ENCODE measurements at places on chromosomes 13 and 19.

DNA sequence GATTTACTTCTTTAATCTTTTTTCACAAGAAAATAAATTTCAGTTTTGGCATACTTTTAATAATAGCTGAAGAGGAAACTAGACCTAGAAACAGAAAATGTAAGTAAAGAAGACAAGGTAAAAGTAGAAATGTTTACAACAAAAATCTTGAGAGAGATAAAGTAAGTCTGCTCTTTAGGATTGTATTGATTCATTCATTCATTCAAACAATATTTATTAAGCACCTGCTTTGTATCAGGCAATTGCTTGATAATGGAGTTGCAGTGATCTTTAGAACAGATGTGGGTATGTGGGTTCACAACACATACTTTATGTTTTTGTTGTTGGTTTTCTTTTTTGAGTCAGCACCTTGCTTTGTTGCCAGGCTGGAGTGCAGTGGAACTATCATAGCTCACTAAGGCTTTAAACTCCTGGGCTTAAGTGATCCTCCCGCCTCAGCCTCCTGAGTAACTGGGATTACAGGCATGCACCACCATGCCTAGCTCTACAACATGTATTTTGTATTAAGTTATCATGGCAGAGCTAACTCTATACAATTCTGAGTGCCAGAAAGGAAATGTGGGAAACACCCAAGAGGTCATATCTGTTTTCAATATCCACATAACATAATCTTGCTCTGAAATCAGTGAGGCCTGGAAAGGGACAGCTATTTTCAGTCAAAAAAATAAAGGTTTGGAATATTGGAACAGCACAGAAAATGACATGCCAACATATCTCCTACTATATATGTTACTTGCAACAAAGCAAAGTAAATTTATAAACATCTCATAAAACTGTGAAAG, 8.8 kb upstream of the SPART start:
- no peak for DNase-seq

GRCh38 chr13:98175823-98176222, 1.2 kb downstream of the RNF113B start:
- no peak for DNase-seq

GRCh38 chr13:113665597-113666328, 1.3 kb upstream of the GRK1 start:
- no peak for DNase-seq

- DNase-seq, result peak; percentile 67
Measured at GRCh38 chr13:20442798-20443381, 82.8 kb downstream of the CRYL1 start.

GRCh38 chr13:25046274-25046984, 49.5 kb upstream of the PABPC3 start:
- peak; percentile 36 for DNase-seq

DNA sequence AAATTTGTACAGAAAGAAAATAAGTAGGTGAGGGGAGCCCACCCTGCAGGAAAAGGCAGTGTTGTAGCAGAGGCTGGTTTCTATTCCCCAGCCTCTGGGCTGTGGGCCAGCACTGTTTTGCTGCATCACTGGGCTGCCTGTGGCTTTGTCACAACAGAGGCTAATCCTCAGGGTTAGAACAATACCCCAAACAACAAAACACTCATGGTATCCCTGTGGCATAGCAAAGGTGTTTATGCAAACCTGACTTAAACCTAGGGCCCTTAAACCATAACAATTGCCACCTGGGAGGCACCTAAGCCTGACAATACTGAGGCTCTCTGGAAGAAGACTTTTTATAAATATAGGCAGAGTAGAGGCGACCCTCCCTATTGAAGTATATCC, 314.7 kb downstream of the OLFM4 start:
- no peak for DNase-seq

- no peak for DNase-seq
Measured at GRCh38 chr13:77522444-77522843, 13.1 kb upstream of the SCEL start.

DNA sequence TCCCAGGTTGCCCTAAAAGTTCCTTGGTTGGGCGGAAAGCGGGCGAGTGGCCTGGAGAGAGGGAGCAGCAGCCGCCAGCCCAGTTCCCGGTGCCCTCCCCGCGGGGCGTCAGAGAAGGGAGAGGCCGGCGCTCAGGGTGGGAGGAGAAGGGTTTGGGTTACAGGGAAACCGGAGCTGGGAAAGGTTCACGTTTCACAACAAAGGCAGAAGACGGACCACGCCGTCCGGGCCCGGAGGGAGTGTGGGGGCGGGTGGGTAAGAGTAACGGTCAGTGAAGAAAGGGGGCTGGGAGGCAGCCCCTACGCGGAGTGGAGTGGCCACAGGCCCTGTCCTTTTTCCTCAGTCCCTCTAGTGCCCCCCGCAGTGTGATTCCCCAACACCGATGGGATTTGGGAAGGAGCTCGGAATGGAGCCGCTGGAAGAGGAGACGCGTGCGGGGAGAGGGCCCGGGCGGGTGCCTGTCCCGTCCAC, 1.6 kb downstream of the SIX5 start:
- DNase-seq, result peak; percentile 96

DNA sequence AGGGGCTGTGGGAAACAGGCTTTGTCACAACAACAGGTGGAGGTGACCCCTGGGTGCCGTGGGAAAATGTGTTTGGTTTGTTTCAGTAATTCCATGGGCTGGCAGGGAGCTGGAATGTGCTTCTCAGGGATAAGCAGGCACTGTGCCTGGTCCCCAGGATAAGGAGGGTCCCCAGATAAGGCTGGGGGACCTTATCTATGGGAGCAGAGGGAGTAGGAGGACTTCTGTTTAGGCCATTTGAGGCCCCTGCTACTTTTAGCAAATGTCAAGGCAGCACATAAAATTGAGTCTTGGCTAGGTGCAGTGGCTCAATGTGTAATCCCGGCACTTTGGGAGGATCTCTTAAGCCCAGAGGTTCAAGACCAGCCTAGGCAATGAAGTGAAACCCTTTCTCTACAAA, 59.5 kb downstream of the KCNC3 start:
- peak; percentile 21 for DNase-seq

DNA sequence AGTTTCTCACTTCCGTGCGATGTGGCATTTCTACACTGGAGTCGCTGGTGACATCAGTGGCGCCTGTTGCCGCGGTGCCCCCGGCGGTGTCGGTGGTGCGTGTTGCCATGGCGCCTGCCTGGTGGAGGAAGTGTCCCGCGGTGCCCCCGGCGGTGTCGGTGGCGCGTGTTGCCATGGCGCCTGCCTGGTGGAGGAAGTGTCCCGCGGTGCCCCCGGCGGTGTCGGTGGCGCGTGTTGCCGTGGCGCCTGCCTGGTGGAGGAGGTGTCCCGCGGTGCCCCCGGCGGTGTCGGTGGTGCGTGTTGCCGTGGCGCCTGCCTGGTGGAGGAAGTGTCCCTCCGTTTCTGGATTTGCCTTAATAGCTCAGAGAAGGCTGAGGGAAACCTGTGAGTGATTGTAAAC, 127.6 kb downstream of the KDM4B start:
- no peak for DNase-seq

GRCh38 chr13:100125946-100126345, 37.1 kb downstream of the PCCA start:
- DNase-seq, result no peak

- no peak for DNase-seq
Measured at GRCh38 chr13:101982903-101983302, 418.9 kb downstream of the FGF14 start.

GRCh38 chr13:27979001-27979643, 9.4 kb downstream of the URAD start:
- DNase-seq, result no peak

DNA sequence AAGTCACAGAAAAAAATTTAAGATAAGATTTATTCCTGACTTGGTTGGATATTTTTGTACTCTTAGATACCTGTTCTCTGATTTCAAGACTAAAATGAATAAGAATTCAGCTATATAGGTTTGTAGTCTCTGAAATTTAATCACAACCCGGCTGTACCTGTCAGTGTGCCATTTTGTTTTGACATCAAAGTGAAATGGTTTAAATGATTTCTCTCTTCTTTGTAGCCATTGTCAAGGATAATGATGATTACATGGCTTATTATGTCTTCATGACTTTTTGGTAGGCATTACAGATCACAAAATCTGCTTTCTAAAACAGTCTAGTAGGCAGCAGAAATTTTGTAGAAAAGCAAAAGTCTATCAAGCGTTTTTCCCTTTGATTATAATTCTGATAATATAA, 72.5 kb downstream of the PCDH17 start:
- no peak for DNase-seq

DNA sequence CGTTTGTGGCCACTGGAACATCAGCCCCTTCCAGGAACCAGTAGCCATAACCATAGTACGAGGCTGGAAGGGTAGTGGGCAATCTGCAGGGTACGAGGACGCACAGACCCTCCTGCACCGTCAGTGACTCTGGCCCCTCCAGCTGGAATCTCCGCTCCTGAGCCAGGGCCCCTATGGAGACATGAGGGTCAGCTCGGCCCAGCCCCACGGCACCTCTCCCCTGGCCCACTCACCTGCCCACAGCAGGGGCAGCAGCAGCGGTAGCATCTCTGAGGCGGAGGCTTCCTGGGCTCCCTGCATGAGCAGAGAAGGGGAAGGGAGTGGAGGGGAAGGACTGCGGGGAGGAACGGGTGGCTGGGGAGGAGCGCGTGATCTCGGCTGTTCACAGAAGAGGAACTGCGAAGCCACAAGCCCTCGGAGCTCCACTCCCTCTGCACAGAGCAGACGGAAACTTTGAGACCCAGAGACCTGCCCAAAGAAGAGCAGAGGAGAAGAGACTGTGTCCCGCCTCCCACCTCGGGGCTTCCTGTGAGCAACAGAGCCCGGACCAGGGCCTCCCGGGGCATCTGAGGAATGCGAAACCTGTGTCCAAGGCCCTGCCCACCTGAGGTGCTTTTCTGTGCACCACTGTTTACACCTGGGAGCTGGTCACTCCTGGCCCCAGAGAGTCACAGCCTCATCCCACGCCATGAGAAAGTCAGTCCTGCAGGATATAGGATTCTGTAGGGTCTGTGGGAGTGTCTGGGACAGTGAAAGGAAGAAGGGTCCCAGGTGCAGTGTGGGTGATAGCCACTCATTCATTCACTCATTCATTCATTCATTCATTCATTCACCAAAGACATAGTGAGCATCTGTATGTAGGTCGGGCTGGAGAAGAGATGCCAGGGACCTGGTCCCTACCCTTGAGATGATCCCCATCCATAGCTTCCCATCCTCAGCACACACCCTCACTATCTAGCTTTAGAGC, at the start of gene SIGLEC6:
Gene SIGLEC6, minus strand, starts transcription at position 322 of the 967 bp plus-strand sequence. Its CDS starts 22 bp downstream, at position 300.
- DNase-seq, result peak; percentile 78

DNA sequence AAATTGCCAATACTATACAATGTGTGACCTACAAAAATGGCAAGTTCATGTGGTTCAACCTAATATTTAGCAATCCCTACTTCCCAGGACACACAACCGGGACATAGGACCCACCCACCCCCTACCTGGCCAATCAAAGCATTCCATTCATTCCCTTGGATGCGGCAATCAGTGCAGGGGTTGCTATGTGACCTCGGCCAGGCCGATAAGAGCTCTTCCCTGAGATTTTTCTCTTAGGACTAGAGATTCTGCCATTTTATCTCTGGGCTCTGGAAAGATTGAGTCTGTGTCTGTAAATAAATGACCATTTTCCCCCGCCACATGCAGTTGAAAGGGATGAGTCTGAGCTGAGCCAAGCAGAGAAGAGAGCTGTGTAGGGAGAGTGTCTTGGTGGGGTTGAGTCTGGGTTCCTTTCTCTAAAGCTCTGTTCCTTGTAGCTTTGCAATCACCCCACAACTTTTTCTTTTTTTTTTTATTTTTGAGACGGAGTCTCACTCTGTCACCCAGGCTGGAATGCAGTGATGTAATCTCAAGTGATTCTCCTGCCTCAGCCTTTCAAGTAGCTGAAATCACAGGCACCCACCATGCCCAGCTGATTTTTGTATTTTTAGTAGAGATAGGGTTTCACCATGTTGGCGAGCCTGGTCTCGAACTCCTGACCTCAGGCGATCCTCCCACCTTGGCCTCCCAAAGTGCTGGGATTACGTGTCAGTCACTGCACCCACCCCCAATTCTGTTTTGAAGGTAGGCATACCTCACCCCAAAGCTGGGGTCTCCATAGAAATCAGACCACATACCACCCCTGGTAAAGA, 7.4 kb downstream of the IFNL1 start:
- DNase-seq, result no peak

DNA sequence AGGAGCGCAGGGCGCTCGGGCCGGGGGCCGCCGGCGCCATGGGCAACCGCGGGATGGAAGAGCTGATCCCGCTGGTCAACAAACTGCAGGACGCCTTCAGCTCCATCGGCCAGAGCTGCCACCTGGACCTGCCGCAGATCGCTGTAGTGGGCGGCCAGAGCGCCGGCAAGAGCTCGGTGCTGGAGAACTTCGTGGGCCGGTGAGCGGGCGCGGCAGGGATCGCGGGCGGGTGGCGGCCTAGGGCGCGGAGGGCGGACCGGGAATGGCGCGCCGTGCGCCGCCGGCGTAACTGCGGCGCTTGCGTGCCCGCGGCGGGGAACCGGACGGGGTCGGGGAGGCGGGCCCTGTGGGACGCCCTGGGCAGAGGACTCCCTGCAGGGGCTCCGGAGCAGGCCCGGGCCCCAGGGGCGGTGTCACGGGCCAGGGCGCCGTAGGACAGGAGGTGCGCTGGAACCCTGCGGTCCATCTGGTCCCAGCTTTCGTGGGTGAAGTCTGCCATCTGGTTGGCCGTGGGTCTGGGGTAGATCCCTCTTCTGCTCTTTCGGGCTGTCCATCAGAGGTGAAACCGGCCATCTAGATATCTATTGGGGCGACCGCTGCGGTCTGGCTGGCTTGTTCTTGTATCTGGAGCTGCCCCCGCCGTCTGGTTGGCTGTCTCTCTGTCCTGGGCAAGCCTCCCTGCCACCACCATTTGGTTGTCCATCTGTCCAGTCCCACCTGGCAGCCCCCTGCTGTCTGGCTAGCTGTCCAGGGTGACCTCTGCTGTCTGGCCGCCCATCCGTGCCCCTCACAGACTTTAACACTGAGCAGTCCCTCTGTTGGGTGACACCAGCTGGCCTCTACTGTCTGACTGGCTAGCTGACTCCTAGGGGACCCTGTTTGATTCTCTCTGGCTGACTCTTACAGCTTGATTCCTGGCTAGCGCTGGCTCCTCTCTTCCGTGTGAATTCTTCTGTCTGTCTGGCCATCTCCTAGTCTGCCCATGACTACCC, 622 bp downstream of the DNM2 start:
- DNase-seq, result peak; percentile 87

- DNase-seq, result no peak
Measured at GRCh38 chr13:70960841-70961443, 852.7 kb upstream of the KLHL1 start.

- DNase-seq, result no peak
Measured at GRCh38 chr13:49627831-49628652, at the start of gene ARL11. ARL11 (plus strand) TSS chr13:49628507; CDS start chr13:49630448, 1,941 bp downstream.

DNA sequence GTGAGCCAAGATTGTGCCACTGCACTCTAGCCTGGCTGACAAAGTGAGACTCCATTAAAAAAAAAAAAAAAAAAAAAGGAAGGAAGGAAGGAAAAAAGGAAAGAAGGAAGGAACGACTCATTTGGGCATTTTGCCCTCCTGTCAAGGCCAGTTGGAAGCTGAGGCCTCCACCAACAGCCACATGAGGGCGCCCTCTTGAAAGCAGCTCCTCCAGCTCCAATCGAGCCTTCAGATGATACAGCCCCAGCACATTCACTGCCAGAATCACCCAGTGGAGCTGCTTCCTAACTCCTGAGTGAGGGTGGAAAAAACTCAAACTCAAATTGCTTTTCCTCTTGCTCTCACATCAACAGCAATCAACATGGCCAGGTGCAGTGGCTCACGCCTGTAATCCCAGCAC, 40.9 kb downstream of the GNG7 start:
- DNase-seq, result no peak

All from kidney (tissue), 22 donors.